ENCODE measurements at places on chromosomes 4 and X.

GRCh38 chr4:87855559-87855958 is 22.8 kb downstream of the MEPE start:
- no peak for DNase-seq

- no peak for DNase-seq
Measured at GRCh38 chr4:174260099-174260498, 23.4 kb downstream of the FBXO8 start.

DNA sequence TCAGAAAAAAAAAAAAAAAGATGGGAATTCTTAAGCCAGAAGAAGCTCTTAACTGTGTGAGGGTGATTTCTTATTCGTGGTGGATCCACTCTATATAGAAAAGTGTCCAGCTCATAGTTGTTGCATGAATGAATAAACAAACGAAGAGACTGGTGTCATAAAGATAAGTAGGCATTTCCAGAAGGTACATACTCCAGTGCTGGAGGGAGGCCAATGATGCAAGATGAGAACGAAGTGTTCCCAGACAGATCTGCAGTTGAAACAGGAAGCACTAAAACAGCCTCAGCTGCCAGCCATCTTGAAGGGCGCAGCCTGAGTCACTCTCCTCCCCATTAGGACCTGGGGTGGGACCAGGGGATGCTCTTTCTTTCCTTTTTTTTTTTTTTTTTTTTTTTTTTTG is 47.4 kb upstream of the HOPX start:
- DNase-seq, result peak; percentile 66

DNA sequence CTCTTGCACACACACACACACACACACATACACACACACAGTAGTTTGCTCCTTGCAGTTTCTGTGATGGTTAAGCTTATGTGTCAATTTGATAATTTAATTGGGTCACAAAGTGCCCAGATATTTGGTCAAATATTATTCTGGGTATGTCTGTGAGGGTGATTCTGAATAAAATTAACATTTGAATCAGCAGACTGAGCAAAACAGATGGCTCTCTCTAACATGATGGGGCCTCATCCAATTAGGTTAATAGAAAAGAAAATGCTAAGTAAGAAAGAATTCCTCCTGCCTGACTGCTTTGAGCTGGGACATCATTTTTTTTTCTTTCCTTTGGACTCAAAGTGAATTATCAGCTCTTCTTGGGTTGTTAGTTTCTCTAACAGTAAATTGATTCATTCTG is 191.2 kb upstream of the INTU start:
- no peak for DNase-seq

GRCh38 chrX:68307769-68308168 is 125.5 kb downstream of the OPHN1 start:
- DNase-seq, result no peak

- DNase-seq, result no peak
Measured at GRCh38 chr4:153520801-153521329, 54.7 kb downstream of the TMEM131L start.

DNA sequence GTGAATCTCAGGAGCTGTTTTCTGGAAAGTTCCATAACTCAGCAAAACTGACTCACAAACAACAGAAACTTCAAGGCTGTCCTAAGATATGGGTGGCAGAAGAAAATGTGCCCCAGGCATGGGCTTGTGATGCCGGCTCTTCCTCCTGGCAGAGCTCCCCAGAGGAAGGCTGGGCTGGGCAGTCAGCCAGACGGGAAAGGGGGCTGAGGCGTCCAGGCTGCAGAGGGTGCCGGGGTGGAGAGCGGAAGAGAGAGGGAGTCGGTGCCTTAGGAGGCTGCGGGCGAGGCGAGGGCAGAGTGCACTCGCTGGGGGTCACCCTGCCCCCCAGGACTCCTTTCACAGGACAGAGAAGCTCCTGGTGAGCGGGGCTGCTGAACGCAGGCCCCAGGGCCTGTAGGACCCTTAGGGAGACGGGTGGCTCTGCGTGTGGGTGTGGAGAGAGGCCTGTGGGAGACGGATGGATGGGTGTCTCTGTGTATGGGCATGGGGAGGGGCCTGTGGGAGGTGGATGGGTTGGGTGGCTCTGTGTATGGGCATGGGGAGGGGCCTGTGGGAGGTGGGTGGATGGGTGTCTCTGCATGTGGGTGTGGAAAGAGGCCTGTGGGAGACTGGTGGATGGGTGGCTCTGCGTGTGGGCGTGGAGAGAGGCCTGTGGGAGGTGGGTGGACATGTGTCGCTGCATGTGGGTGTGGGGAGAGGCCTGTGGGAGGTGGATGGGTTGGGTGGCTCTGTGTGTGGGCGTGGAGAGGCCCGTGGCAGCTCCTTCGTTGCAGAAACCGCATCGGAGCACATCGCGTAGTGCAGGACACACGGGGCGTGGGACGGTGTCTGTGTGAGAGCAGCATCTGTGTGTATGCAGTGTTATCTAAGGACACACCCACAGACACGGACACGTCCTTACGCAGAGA is 15.9 kb downstream of the PCGF3 start:
- no peak for DNase-seq
